ENCODE measurements at places on chromosomes 5 and 9.

GRCh38 chr9:20112205-20112783, 323.5 kb upstream of the SLC24A2 start:
- no peak for DNase-seq

GRCh38 chr9:83988411-83988810, 7.8 kb downstream of the RMI1 start:
- no peak for DNase-seq

- no peak for DNase-seq
These were observed 299.1 kb upstream of the PRR16 start for GRCh38 chr5:120164986-120165385.

GRCh38 chr5:154273028-154273617, 82.6 kb downstream of the GALNT10 start:
- no peak for DNase-seq

- DNase-seq = peak; percentile 1
These were observed 87.6 kb downstream of the ERP44 start for GRCh38 chr9:100011062-100011681.

DNA sequence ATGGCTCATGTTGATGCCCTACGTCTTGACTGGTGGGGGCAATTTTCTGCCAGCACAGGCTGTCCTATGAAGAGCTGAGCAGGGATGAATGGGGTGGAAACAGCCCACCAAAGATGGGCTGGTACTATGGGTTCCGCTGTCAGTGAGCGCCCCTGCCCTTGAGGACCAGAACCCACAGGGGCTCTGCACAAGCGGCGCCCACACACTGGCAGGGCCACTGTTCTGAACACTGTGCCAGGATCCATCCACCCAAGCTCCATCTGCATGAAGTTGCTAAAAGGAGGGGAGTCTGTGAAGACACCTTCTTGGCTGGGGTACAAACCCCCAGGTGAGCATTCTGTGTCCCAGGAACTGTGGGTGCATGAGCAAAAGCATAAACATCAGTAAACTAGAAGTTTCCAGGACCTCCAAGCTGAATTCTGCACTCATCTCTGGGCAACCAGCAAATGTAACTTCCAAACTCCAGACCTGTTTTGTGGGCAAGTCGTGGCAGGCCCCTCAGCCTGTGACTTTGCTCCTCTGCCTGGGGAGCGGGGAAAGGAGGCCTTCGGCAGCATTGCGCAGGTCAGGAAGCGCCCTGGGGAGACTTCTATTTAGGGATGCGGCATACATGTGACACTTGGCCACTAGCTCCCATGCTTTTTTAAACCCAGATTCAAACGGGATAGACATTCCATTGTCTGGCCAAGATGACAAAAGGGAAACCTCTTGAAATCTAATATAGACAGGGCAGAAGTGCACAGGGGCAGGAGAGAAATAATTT, 48.9 kb downstream of the PTPN3 start:
- no peak for DNase-seq

GRCh38 chr5:81782811-81783210, 31.9 kb upstream of the SSBP2 start:
- DNase-seq = no peak

DNA sequence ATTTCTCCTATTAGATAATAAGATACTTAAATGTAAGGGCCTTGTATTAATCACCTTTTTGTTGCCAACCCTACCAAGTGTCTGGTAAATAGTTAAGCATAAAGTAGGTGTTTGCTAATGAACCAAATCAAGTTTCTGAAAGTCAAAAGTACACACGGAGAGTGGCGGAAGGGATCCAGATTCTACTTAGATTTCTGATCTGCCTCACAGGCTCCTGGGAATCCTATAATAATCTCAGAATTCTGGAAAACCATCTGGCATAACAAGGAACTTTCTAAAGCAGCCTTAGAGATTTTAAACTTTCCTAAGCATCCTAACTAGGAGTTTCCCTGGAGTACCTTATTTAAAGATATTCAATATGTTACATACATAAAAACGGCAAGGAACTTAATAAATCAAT, 363.2 kb upstream of the SMC2 start:
- no peak for DNase-seq

- no peak for DNase-seq
These were observed 164.8 kb downstream of the HSD17B3 start for GRCh38 chr9:96136992-96137670.

- DNase-seq = no peak
These were observed 189.8 kb downstream of the ARHGAP26 start for GRCh38 chr5:142959683-142960657.

GRCh38 chr5:56624751-56625150, 190.6 kb upstream of the MAP3K1 start:
- DNase-seq = no peak

GRCh38 chr5:165139721-165140120, 1634.3 kb downstream of the MAT2B start:
- no peak for DNase-seq

DNA sequence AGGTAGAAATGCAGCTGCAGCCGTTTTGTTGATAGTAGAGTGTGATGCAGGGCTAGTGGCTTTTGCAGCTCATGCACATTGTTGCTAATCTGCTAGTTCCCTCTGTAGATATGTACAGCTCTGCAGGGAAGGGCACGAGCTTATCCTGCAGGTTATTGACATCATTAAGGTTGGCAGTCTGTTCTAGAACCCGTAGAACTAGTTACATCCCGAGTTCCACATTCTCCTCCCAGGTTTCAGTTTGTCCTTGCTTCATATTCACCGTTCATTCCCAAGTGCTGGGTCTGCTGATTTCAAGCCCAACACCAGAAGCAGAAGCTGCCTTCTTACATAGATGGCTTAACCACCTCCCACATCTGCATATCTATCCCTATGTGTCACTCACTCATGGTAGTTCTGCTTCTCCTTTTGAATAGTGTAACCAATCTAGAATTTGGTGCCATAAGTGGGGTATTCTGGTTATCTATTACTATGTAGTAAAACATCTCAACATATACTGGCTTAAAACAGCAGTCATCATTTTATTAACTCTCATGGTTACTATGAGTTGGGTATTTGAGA, 38.1 kb downstream of the CRHBP start:
- no peak for DNase-seq

DNA sequence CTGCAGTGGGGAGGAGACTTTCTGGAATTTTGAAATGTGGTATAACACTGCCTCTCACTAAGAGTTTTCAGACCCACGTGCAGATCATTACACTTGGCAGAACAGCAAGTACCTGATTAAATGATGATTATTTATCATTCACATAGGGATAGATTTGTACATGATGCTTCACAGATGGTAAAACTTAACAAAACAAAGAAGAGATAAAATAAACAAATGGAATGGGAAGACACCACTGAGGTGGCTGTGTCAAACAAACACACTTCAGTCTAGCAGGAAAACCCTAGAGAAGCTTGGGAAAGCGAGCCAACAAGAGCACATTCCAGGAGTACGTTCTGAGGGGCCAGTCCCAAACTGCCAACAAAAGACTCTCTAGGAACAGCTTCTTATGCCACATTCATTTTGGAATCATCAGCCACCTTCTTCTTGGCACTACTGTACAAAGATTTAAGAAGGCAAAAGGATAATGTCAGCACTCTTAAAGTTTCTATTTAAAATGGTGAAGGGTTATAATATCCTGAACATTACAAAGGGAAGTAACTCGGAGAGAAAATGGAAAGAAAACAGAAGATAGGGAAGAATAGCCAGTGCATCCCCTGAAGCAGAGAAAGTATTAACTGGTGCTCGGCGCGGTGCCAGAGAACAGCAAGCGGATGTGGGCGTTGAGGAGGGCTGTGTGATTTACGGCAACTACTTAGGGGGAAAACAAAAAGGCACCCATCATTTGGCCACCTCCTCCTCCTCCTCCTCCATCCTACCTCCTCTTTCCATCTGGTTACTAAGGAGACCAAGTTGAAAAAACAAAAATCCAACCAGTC, 1.6 kb downstream of the MED27 start:
- no peak for DNase-seq

DNA sequence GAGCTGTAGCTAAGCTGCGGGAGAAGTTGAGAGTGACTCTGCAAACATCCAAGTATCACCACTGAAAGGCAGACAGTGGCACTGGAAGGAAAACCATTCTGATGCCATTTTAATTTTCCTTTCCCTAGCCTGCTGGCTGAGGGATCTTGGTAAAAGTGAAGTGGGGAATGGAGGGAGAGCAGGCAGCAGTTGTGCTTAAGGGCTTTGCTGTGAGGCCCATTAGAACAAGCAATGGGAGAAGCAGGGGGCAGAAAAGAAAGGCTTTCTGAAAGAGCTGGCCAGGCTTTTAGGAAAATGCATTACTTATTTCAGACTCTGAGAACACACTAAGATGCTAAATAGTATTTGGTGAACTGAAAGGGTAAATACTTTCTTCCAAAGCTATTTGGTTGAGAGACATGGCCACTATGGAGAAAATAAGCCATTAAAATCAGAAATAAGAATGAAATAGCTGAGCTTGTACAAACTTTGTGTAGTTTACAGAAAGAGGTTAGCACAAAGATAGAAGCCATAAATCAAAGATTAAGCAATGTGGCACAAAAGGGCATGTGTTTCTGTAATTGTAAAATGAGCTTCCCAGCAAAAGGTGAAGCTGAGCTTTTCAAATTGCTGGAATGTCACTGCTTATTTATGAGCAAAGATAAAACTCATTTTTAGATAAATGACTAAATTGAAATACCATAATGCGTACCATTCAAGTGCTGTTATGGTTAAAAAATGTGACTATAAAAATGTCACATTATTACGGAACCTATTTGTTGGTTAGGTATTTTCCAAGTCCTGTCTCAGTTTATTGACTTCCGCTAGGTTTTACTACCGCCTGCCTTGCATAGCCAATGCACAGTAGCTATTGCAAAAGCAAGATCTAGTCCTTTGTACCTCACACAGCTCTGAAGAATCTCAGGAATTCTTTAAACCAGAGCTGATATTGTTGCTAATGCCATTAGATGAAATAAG, 20.8 kb downstream of the SNCAIP start:
- no peak for DNase-seq

- DNase-seq = no peak
These were observed 22.4 kb downstream of the TRIO start for GRCh38 chr5:14165375-14166106.

- no peak for DNase-seq
These were observed 73.7 kb upstream of the PJA2 start for GRCh38 chr5:109483395-109483971.

- no peak for DNase-seq
These were observed 11.7 kb upstream of the INPP5E start for GRCh38 chr9:136451221-136451877.

- DNase-seq = no peak
These were observed 265.2 kb upstream of the RASA1 start for GRCh38 chr5:87002485-87002884.

- no peak for DNase-seq
These were observed 582.4 kb upstream of the BRINP1 start for GRCh38 chr9:119951591-119951990.

GRCh38 chr5:14593326-14594021, 11.9 kb downstream of the OTULINL start:
- DNase-seq = no peak

DNA sequence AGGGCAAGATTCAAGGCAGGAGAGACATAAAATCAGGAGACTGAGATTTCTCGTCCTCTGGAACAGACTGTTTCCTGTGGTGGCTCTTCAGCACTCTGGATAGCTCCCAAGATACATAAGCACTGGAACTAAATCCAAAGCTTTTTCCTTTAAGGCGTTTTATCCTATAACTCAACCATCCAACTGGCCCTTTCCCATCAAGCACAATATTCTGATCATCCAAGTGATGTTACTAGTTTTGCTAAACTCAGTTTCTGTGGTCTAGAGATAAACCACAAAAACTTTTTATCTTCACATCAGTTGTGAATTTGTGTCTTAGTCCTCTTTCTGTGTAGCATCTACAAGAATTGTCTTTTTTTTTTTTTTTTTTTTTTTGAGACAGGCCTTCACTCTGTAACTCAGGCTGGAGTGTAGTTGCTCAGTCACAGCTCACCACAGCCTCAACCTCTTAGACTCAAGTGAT, 299.4 kb downstream of the COX7C start:
- no peak for DNase-seq

GRCh38 chr9:73183917-73184861, 32.5 kb downstream of the ANXA1 start:
- no peak for DNase-seq

GRCh38 chr9:4620057-4620765, 41.9 kb upstream of the PLPP6 start:
- DNase-seq = no peak

DNA sequence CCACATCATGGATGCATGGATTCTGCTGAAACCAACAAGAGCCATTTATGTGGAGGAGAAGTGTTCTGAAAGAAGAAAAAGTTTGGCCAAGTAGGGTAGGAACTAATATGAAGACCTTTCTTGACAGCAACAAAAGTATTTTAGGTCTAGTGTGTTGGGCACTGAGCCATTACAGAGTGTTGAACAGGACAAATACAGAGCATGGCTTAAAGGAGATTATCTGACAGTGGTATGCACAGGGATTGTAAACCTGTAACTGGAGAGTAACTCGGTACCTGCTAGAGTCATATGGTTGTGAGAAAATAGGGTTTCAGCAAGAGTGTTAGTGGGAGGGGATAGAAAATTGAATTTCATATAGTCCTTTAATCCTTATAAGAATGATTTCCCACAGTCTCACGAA, 513.2 kb upstream of the WWC1 start:
- no peak for DNase-seq

- DNase-seq = no peak
These were observed 8.3 kb upstream of the ARHGEF28 start for GRCh38 chr5:73617510-73618279.

- no peak for DNase-seq
These were observed 278.1 kb downstream of the GADD45G start for GRCh38 chr9:89882930-89883361.

DNA sequence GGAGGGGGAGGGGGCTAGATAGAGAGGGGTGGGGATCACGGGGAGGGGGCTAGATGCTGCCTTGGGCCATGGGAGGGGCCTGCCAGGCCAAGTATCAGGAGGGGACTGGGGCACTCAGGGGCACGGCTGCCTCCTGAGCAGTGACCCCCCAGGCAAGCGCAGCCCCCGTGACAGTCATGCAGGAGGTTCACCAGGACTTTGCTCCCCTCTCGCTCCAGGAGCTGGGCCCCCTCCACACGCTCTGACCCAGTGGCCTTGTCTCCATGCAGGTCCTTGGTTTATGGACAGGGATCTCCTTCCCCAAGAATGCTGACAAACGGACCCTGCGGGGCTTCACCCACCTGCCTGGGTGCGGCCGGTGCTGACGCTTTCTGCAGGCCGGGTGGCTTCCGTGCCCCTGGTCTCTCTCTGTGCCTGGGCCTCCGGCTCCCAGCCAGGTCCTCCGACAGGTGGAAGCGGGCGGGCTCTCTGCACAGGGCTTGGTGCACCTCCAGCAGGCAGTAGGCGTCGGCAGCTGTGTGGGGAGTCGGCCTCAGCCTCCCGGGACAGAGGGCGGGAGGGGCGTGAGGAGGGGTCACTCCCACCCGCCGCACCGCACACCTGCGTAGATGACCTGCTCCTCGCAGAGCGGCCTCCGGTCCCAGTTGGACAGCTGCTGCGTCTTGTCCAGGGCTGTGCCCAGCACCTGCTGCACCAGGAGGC, 46.8 kb upstream of the NRARP start:
- DNase-seq = no peak

DNA sequence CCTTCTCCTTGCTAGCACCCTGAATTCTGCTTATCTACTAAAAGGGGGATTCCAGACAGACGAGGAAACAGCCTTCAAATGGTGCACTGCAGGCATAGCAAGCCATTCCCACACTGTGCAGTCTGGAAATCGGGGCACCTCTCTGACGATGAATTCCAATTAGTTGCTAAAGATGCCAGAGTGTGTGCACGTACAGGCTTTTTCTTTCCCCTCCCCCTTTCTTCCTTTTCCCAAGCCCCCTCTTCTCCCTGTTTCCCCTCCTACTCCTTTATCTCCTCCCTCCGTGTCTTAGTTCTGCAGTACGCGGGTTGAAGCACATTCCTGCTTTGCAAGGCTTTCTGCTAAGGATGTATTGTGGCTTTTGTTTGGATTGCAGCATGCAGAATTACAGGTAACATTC, at the start of gene GPR21:
Gene GPR21 (plus strand): TSS at position 316 of the 400 bp plus-strand sequence. CDS start 900 bp downstream, outside the sequence.
- no peak for DNase-seq

All from stimulated activated CD4-positive, alpha-beta T cell treated with anti-CD3 and anti-CD28 coated beads, Interleukin-1b, Interleukin-23, amount 100 ng/mL, for 1 hour (primary cell).